ENCODE measurements at places on chromosomes 2 and 18.

GRCh38 chr2:40130251-40130994, 321.5 kb downstream of the SLC8A1 start:
- no peak for DNase-seq

DNA sequence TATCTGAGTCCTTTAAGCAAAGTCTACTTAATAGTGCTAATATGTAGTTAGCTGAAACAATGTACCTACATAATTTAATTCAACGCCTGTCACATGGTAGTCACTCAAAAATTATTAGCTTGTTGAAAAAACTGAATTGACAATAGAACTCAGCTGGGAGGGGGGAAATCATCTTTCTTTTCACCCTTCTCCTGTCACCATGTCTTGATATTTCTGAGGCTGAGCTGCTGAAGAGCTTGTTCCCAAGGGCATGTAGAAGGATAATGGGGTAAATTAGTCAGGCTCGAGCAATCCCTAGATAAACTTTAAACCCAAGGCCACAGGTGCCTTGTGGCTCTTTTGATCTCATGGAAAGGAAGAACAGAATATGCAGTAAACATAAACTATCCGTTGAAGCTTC, 339.6 kb upstream of the LRATD1 start:
- DNase-seq = no peak

DNA sequence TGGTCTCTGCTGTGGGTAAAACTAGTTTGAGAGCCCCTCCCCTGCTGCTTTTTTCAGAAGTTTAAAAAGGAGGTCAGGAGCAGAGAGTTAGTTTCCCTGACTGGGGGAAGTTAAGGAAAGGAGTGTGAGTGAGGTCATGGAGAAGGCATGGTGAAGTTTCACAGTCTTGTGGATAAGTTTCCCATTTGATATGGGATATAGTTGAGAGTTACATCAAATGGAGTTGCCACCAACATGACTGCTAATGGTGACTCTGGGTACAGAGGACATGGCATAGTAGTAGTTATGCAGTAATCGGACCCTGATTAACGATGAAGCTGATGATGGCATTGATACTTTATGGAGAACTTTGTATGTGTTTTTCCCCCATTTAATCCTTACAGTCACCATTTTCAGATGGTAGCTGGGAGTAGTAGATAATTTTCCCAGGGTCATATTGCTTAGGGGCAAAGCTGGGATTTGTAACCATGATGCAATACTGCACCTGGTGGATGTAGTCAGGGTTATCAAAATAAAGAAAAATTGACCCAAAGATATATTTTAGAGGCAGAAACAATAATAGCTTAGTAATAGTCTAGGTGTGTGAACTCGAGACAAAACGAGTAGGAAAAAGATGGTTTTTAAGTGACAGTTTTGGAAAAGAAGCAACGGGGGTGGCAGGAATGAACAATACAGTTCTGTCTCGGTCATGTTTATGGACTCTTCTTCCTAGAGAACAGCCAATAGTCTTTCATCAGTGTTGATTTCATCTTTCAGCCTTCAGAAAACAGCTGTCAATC, 74.6 kb downstream of the FMNL2 start:
- no peak for DNase-seq

DNA sequence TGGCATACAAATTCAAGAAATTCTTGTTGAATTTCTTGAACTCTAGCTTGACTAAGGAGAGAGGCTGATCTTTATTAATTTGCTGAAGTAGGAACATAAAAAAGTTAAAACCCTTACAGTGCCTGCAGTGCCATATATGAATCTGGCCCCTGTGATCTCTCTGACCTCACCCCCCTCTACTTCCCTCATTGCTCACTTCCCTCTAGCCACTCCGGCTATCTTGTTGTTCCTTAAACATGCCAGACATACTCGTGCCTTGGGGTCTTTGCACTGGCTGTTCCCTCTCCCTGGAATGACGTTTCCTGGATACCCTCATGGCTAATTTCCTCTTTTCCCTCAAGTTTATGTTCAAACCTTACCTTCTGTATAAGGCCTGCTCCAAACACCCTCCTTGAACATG, 246.3 kb upstream of the SIX2 start:
- DNase-seq = no peak

DNA sequence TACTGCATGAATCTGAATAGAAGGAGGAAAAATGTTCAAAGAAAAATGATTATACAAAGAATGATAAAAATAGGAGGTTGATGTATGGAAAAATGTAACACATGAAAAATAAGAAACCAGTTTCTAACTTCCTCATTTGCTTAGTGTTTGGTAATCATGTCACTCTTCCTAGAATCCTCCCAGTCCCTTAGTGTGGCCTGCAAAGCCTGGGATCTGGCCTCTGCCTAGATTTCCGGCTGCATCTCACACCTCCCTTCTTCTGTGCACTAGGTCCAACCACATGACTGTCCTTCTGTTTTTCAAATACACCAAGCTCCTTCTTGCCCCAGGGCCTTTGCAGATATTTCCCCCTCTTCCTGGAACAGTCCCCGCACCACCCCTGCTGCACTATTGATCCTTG, 76.8 kb upstream of the RBMS1 start:
- no peak for DNase-seq

DNA sequence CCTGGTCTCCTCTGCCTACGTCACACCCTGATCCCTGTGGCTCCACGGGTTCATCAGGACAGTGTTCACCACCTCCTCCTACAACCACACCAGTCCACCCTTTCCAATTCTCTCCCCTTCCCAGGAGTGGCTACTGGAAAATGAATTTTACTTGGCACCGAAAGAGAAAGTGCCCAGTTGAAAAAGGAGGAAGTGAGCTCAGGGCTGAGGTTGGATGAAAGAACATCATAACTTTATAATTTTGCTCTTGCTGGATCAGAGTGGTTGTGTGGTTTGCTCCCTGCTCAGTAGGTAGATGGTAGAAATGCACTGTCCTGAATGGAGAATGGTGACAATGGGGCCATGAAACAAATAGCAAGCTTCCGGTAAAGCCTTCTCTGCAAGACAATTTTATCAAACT, 140.3 kb upstream of the DDX18 start:
- DNase-seq = no peak

- no peak for DNase-seq
Measured at GRCh38 chr18:26839609-26840008, 25.9 kb downstream of the AQP4 start.

DNA sequence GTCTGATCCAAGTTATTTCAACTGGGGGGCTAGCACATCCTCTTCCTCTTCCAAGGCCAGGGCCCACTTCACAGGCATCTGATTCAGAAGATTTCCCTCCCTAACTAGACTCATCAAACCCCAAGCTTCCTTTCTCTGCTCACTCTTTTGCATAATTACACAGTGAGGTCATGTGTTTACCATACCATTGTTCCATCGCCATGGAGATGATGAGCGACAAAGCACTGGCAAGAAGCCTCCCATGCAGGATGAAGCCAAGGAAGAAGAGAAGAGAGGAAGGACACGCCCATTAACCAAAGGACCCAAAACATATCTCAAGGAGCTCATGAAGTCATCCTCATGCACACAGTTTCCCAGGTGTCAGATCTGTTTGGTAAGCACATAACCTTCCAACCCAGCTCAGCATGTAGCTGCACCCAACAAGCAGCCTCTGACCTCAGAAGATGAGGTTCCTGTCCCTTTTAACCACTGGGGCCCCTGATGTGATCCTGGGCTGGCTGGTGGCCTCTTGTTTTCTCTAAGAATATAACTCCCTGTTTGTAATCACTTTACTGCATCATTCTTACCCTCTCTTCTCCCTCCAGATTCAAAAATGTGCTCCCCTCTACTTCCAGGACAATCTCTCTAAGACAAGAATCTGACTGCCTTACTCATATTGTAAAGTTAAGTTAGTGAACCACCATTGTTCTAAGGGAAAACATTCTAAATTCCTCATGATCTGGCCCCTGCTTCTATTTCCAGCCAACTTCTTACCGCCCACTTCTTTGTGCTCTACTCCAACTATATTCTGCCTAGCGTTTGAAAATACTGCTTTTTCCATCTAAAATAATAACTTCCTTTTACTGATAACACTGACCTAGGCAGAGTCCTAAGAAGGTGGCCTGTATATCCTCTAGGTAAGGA, 190.1 kb downstream of the TTC32 start:
- DNase-seq = peak; percentile 43

DNA sequence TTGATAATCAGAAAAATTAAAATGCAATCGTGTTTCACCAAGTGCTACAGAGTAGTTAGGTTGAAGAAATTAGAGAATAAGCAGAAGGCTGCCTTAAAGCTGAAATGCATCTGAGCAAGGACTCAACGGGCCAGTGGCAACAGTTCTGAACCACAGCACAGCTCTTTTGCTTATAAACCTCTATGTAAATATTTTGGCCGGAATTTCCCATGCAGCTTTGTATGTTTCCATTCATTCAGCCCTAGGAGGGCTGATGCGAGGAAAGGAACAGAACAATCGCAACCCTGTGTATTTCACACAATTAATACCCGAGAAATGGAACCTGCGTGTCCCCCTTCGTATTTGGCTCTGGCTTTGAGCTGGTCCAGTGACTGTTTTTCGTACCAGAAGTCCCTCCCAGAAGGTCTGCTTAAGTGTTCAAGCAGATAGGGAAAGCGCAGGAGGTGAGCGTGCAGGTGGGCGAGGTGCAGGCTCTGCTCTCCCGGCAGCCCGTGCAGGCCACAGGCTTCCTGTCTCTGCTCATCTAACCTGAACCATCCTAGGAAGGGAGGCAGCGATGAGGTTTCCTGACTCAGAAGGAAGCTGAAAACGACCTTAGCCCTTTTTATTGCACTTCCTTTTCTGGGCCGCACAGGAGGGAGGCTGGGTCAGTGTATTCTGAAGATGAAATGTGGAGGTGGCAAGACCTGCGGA, 67.3 kb downstream of the ASB1 start:
- no peak for DNase-seq

GRCh38 chr2:128303911-128304310, 14.8 kb downstream of the HS6ST1 start:
- DNase-seq = no peak

GRCh38 chr2:229160180-229160579, 110.9 kb downstream of the PID1 start:
- DNase-seq = peak; percentile 69

DNA sequence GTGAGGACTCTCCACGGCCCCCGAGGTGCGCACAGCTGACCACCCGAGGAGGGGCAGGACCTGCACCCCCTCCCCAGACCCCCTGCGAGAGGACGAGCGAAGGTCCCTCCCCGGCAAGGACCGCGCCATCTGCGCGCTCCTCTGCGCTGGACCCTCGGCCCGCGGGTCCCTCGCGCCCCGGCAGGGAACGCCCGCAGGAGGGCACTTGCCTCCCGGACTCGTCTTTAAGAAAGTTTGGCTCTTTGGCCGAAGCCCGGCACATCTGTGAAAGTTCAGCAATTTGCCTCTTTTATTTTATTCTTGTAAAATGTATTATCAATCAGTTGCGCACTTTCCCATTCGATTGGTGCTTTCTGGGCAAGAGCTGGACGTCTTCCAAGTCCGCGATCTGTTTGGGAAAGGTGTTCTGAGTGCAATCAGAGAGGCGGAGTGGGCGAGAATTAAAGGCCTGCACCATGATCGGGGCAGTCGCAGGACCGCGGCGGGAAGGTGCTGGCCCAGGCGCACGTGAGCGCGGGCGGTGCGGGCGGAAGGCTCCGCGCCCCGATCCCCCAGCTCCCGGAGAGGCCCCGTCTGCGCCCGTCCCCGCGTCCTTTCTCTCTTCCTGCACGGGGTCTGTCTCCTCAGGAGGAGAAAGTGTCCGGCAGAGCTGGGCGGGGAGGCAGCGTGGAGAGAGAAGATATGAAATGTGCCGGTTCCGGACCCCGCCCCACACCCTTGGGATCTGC, 1.6 kb upstream of the ALKAL2 start:
- peak; percentile 31 for DNase-seq

GRCh38 chr2:118103951-118104940, 16.0 kb downstream of the INSIG2 start:
- no peak for DNase-seq

DNA sequence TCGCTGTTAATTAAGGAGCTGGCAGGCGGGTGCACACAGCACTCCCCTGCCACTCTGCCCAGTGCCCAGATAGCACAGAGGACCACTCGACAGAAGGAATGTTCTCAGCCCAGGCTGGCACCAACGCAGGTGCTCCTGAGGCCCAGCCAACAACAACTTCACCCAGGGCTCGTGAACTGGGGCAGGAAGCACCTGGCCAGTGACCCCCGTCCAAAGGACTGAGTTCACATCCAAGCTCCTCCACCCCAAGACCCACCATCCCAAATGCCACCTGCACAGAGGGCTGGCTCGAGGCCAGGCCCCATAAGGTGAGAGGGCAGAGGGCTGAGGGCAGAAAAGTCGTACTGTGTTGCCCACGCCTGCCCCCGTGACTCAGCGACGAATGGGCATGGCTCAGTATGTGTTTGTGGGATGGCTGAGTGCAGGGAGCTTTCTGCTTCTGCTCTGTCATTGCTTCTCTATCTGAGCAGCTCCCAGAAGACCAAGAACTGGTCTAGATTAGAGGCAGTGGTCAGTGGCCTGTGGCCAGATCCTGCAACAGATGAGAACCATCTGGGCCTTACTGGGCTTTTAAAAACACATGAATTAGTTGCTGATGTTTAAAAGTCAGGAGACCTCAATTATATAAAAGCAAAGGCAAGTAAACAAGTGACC, 68.4 kb downstream of the POLR1A start:
- DNase-seq = peak; percentile 80

GRCh38 chr2:112290088-112290487, 14.7 kb downstream of the ZC3H6 start:
- no peak for DNase-seq

DNA sequence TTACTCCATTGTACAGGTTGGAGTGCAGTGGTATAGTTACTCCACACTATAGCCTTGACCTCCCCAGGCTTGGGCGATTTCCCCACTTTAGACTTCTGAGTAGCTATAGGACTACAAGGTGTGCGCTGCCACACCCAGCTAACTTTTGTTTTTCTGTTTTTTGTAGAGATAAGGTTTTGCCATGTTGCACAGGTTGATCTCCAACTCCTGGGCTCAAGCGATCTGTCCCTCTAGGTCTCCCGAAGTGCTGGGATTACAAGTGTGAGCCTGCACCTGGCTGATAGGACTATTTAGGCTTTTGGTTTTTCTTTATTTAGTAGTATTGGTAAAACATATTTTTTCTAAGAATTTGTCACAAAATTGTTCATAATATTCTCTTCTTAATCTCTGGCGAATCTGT, 121.7 kb downstream of the PHLPP1 start:
- no peak for DNase-seq

GRCh38 chr2:156445296-156446220, 9.4 kb downstream of the GPD2 start:
- no peak for DNase-seq

- DNase-seq = no peak
Measured at GRCh38 chr2:212228743-212229171, 309.8 kb downstream of the ERBB4 start.

DNA sequence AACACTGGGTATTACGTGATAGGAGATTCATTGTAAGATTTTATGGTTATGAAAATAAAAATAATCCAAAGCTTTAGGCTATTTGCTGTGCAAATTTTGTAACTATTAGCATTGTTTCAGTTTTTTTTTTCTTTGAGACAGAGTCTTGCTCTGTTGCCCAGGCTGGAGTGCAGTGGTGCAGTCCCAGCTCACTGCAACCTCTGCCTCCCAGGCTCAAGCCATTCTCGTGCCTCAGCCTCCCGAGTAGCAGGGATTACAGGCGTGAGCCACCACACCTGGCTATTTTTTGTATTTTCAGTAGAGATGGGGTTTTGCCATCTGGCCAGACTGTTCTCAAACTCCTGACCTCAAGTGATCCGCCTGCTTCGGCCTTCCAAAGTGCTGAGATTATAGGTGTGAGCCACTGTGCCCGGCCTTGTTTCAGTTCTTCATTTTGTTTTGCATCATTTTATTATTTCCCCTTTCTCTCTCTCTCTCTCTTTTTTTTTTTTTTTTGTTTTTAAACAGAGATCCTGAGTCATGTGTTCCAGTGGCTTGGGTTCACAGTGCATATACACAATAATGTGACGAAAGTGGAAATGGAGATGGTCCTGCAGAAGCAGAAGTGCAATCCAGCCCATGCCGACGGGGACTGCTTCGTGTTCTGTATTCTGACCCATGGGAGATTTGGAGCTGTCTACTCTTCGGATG, 25.8 kb downstream of the CASP10 start:
- no peak for DNase-seq
